BE2C (cell line): ENCODE measurements at places on chromosomes 11 and 22.

DNA sequence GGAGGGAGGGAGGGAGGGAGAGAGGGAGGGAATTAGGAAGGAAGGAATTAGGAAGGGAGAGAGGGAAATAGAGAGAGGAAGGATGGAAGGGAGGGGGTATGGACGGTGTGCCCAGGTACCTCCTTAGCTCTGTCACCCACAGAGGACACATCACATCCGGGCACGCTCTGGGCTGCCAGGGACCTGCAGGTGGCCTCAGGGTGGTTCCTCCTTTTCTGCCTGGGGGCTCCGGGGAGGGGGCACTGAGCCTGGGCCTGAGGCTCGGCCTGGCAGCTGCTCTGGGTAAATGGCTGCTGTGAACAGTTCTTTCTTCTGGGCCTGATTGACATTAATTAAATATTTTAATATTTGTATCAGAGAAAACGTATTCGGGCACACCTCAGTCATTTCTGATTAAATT, 733.5 kb downstream of the BRD1 start:
- no peak for DNase-seq

GRCh38 chr11:1847926-1848639, 4.8 kb upstream of the LSP1 start:
- DNase-seq: no peak

- DNase-seq: no peak
Measured at GRCh38 chr11:128462189-128462588, 125.2 kb downstream of the ETS1 start.

DNA sequence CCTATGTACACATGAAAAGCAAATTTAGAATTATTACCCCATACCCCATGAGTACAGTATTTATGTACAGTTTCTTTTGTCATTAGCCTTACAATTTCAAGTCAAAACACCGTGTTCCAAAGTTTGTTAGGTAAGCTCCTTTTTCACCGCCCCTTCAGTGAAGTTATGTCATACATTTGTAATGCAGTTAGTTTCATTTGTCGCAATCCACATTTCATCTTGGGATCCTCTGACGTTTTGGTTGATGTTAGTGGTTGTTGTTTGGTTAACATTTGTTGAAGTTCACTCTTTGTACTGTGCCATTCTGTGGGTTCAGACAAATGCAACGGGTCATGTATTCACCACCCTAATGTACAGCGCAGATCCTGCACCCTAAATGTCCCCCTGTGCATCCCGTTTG, 45.2 kb downstream of the ARHGEF12 start:
- DNase-seq: no peak

- no peak for DNase-seq
Measured at GRCh38 chr11:1920128-1920908, 815 bp downstream of the TNNT3 start.

GRCh38 chr11:128878455-128878854, 11.4 kb upstream of the KCNJ1 start:
- DNase-seq: no peak

GRCh38 chr11:70541699-70542098, 143.4 kb downstream of the CTTN start:
- no peak for DNase-seq

- no peak for DNase-seq
Measured at GRCh38 chr22:26770624-26771023, 113.2 kb downstream of the MIAT start.

- no peak for DNase-seq
Measured at GRCh38 chr11:86453290-86454030, 78.8 kb downstream of the CCDC81 start.
